Nephron progenitor cell (in vitro differentiated cells): ENCODE measurements at places on chromosomes 6 and 20.

GRCh38 chr6:129605967-129606366, 104.0 kb downstream of the ARHGAP18 start:
- DNase-seq, result no peak

DNA sequence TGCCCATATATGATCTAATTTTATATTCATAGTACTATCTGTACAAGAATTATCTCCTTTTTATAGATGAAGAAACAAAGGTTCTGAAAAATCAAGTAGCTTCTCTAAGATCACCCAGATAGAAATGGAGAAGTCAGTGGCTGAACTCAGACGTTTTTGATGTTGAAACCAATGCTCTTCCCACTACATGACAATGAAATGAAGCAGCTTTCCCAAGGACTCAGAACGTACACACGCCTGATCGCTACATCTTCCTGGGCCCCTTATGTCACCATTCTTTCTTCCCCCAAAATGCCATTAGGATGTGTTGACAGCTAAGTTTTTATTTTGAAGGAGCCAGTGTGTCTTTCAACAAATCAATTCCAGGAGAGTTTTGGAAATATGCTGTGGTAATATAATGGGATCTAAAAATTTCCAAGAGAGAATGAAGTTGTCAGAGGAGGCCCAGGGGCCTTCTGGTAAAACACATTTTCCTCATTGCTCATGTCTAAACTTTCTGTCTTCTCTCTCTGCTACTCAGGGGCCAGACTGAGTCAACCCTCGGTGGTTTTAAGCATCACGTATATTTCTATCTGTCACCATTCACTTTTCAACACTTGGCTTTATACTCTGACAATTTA, 98.1 kb upstream of the COL21A1 start:
- no peak for DNase-seq

DNA sequence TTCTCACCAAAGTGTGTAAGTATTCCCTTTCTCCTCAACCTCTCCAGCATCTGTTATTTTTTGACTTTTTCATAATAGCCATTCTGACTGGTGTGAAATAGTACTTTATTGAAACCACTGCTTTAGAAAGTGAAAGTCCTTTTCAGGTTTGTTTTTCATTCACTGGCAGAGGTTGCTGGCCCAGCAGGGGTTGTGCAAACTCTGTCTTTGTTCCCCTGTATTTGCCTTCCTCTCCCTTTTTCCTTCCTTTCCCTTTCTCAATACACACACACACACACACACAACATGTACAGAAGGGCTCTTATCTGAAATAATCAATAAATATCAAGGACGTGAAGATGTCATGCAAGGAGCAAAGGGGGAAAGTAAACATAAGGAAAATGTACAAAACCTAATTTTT, 99.8 kb downstream of the LY86 start:
- no peak for DNase-seq

DNA sequence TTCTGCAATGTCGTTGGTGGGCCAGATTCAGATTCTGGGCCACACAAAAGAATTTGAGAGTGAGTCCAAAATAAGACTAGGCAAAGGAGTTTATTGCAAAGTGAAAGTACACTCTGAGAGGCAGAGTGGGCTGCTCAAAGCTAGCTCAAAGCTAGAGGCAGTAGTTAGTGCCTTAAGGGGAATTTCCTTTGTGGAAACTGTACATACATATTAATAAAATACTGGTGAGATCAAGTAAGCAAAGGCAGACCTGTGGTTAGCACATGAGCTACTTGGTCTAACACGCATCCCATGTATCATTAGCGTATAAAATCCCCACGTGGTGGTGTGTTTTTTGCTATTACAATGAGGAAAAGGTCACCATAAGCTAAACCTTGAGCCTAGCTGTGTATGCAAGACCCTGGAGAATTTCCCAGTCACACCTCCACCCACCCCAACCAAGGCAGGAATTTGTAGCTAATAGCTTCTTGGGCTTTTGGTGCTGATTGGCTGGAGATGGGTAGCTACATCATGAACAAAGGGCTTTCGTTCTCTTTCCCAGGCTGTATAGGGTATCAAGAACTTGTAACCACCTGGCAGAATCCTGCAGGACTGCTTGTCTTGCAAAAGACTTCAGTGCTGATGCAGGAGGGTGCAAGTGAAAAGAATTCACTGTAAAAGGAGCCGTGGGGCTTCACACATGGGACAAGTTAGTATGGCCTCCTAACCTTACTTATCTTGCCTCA, 14.7 kb upstream of the TRIM26 start:
- no peak for DNase-seq

DNA sequence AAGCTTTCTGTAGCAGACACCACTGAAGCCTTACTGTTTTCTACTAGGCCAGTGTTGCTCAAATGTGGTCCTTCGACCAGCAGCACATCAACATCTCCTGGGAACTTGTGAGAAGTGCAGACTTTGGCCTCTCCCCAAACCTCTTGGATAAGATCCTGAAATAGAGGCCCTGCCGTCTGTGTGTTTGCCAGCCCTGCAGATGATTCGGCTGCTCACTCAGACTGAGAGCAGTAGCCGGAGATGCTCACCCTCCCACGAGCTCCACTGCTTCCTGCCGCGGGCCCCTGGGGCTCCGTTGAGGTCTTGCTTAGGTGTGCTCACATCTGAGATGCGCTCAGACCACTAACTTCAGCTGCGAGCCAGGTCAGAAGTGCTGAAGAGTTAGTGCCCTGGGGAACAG, 129.5 kb upstream of the SSTR4 start:
- no peak for DNase-seq

GRCh38 chr6:84460491-84460890, 233.0 kb upstream of the CEP162 start:
- DNase-seq, result no peak

GRCh38 chr20:23159256-23159946, 73.3 kb upstream of the CD93 start:
- DNase-seq, result no peak

DNA sequence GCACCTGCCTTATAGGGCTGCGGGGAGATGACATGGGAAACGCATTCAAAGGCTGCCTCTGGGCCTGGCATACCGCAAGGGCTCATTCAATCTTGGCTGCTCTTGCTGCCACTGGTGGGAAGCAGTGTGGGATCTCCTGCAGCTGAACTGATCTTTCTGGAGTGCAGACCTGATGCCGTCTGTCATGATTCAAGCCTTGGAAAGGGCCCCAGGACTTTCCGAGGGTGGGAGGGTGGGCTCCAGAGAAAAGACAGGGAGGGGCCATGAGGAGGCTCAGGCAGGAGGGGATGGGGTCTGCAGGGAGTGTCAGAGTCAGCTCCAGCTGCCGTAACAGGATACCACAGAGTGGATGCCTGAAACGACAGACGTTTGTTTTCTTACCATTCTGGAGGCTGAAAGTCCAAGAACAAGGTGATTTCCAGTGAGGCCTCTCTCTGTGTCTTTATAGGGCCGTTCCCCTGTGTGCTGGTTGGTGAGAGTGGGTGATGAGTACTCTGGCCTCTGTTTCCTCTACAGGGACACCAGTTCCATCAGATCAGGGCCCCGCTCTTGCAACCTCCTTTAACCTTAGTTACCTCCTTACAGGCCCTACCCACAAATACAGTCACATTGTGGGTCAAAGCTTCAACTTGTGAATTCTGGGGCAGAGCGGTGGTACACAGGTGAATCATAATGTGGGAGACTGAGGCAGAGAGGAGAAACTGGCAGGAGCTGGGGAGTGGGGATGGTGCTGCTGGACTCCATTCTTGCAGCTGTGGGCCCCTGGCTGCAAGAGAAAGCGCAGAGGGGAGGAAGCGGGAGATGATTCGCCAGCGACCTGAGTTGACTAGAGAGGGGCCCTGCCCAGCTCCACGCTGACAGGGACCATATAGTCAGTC, 148.4 kb downstream of the SYCP2 start:
- DNase-seq, result no peak

- DNase-seq, result no peak
Measured at GRCh38 chr6:119161438-119161837, 83.0 kb upstream of the FAM184A start.

DNA sequence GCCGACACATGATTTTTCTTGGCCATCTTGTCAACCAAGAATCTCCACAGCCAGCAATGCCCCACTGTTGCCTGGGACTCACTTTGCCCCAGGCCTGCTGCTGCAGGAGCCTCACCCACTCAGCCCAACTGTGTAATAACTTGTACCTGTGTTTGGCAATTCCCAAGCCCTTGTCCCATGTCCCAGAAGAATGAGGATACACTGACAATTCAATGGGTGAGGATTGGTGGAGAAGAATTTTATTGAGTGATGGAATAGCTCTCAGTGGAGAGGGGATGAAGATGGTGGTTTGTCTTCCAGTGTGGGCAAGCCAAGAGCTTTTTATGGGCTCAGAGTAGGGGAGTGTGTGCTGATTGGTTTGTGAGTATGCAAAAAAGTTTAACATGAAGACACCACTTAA, 861.9 kb downstream of the TFAP2A start:
- no peak for DNase-seq

- DNase-seq, result no peak
Measured at GRCh38 chr6:35037664-35038038, 103.5 kb downstream of the TCP11 start.

GRCh38 chr6:90003941-90004340, 109.7 kb downstream of the GJA10 start:
- DNase-seq, result no peak
